ENCODE measurements at places on chromosomes 3 and 15.

- no peak for DNase-seq
Measured at GRCh38 chr3:49182682-49183081, 11.3 kb downstream of the KLHDC8B start.

- peak; percentile 33 for DNase-seq
Measured at GRCh38 chr3:48594417-48595049, 596 bp downstream of the COL7A1 start.

DNA sequence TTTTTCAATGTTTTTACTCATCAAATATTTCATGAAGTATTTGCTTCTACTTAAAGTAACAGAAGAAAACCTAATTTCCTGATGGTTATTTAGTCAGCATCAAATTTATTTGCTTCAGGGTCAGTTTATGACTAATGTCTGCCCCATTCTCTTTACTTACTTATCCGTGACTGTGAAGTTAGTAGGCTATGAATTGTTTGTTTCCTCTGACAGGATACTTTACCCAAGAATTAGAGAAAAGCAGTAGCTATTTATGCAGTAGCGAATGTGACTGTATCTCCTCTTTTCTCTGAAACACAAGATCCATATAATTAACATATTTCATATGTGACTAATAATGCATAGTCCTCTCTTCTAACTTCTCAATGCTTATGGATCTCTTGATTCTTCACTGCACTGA lies 329.9 kb upstream of the ROBO1 start:
- DNase-seq: peak; percentile 21

DNA sequence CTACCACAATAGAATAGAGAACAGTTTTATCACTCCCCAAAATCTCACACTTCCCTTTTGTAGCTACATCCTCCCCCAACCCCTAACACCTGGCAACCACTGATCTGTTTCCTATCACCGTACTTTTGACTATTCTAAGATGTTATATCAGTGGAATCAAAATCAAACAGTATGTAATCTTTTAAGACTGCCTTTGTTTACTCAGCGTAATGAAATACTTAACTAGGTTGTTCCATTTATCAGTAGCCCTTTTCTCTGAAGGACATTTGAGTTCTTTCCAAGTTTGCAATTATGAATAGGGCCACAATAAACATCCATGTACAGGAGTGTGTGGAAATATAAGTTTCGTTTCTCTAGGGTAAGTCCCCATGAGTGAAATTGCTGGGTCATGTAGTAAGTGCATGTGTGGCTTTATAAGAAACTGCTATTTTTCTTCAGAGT lies 372.3 kb downstream of the SV2B start:
- DNase-seq: no peak

DNA sequence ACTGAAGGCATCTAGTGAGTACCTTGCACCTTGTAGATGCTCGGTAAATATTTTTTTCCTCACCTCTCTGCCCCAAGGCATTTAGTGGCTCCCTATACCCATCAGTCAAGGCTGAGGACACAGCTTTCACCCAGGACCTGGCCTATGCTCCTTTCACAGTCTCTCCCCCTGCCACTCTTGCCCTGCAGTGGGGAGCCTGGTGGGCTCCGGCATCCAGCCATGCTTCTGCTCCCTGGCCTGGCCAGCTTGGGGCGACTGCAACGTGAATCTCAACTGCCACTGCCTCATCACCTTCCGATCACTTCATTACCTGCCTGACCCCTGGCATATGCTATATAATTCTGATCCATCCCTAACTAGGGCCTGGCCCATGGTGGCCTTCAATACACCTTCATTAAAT lies 735 bp upstream of the CX3CR1 start:
- DNase-seq: no peak

DNA sequence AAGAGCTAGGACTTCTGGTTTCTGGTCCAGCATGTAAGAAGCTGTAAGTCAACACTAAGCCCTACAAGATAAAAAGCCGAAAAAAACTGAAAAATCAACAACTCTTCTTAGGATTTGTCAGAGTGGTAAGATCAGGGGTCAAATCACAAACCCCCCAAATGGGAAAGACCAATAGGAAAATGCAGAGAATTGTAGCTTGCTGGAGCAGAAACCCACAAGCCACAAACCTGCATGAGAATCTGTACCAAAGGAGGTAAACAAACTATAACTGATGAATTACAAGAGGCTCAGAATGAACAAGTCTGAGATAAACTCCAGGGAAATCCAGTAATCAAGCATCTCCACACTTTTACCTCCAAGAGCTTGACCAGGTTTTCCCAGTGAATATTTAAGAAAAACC lies 36.0 kb downstream of the RFX7 start:
- DNase-seq: peak; percentile 60

DNA sequence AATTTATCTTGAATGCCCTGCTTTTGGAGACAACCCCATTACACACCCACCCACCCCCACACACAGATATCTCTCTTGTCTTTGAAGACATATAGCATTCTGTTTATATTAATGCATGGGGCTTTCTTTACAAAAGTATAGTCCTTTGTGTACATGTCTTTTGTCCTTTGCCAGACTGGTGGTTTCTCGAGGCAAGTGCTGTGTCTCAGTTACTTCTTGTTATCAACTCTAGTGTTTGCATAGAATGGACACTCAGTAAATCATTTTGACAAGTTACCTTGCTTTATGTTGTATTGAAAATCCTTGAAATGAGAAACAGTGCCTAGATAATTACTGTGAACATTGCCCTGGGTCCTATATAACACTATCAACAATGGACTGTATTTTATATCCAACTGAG lies 33.9 kb downstream of the KBTBD8 start:
- DNase-seq: no peak

GRCh38 chr15:25743548-25744275 lies 119.4 kb downstream of the ATP10A start:
- peak; percentile 31 for DNase-seq

- DNase-seq: no peak
Measured at GRCh38 chr3:64028754-64029153, 5.5 kb upstream of the PSMD6 start.

DNA sequence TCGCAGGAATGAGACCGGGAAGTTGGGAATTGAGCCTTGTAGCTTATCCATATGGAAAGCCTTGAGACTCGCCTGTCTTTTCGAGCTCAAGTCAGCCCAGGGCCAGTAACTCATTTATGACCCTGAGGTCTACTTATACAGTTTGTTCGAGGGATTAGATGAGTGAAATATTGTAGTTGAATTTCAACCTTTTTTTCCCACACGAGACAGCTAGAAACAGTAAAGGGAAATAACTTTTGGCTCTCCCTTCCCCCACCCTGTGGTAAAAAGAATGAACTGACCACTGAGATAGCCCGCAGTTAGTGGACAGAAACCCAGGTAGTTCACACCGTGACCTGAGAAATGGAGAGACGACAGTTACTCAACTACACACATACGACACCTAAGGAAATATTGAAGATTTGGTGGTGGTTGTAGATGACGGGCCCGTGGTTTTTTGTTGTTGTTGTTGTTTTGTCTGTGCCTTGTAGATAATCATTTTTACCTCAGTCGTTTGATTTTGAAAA lies 841 bp downstream of the EIF3J start:
- no peak for DNase-seq

DNA sequence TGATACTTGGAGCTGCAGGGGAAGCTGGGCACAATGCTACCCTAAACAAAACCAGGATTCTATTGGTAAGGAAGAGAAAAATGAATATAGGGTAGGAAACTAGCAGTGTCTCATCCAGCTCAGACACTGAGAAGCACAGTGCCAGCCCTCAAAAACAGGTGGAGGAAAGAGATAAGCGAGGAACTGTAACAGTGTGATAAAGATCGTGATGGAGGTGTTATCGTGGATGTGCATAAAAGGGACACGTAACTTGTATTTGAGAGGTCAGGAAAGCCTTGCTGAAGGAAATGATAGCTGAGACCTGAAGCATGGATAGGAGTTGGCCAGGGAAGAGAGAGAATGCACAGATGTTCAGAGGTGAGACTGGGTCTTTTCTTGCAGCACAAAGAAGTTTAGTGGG lies 27.4 kb downstream of the MIX23 start:
- no peak for DNase-seq

DNA sequence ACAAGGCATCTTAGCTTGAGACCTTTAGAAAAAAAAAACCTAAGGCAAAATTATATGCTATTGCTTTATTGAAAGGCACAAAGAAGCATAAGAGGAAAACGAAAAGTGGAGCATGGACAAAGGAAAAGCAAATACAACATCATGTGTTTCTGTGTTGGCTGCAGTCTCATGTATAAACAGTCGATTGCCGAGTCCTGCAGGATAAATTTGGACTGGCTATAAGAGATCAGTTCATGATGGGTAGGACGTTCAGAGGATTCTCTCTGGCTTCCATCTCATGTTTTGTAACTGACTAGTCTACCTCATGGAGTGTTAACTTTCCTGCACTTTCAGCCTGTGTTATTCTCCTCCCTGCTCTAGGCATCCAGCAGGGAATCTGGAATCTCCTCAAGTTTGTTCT lies 21.9 kb upstream of the CCDC50 start:
- no peak for DNase-seq

- DNase-seq: no peak
Measured at GRCh38 chr3:184008161-184008560, 9.5 kb downstream of the ABCC5 start.

DNA sequence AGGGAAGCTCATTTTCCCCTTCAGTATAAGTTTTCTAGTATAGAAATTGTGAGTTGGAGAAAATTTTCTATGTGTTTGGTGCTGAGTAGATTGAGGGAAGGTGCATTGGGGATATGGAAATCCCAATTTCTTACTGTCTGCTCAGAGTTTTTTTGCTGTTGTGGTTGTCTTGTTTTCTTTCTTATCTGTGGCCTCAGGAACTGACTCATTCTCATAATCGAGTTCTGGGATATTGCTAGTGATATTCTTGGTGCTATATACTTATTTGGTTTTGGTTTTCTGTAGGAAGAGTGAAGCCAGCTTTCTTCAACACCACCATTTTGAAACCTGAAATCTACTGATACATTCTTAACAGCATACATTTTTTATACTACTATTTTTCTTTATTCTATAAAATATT lies 869.2 kb downstream of the DIPK2A start:
- DNase-seq: no peak

GRCh38 chr3:66001626-66002025 lies 37.1 kb downstream of the MAGI1 start:
- DNase-seq: no peak

DNA sequence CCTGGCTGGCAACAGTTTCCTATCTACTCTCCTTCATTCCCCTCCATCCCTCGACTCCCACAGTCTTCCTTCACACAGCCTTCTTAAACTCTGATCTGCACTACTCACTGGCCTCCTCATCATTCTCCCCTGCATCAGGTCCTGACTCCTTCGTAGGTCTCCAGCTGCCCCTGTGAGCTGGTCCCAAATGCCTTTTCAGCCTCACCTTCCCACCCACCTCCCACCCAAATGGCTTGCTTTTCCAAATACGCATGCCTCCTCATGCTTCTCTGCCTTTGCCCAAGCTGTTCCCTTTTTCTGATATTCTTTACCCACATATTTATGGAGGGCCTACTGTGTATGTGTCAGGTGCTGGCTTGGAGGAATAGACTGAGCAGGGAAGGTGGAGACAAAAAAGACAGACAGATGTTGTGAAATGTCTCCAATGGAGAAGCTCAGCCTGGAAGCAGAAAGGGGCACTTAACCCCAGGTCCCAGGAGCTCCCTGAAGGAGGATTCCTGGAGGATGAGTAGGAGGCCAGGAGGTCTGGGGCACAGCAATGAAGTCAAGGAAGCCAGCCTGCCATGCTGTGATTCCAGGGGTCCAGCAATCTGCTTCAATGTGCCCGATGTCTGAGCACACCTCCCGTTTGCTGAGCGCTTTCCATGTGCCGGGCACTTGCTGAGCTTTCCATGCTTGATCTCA lies 252.2 kb downstream of the SHQ1 start:
- no peak for DNase-seq

GRCh38 chr3:157159037-157159761 lies 748 bp downstream of the CCNL1 start:
- peak; percentile 81 for DNase-seq

GRCh38 chr3:125694761-125695294 lies 99.5 kb upstream of the OSBPL11 start:
- DNase-seq: peak; percentile 77

DNA sequence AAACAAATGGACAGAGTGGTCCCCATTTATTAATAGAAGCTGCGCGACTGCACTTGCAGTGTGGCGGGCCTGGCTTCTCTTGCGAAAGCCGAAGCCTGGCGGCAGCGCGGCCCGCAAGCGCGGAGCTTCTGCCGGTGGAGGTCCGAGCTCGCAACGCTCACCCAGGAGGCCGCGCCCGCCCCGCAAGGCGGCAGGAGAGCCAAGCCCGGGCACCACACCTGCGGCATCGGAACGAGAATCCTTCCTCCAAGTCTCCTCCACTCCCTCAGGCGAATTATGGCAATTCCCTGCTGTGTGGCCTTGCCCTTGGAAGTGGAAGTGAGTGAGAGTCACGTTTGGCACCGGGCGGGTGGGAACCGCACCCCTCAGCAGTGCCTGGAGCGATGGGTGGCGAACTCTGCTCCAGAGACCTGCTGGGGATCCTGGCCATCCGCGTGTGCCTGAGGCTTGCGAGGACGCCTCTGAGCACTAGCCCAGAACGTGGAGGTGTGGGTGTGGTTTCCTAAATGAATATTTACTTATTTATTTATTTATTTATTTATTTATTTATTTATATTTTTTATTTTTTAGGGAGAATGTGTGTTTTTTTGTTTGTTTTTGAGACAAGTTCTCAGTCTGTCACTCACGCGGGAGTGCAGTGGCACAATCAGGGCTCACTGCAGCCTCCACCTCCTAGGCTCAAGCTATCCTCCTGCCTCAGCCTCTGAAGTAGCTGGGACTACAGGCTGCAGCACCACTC lies 133.7 kb upstream of the UBE2E1 start:
- peak; percentile 41 for DNase-seq

GRCh38 chr3:61729038-61729634 lies 167.8 kb downstream of the PTPRG start:
- no peak for DNase-seq

DNA sequence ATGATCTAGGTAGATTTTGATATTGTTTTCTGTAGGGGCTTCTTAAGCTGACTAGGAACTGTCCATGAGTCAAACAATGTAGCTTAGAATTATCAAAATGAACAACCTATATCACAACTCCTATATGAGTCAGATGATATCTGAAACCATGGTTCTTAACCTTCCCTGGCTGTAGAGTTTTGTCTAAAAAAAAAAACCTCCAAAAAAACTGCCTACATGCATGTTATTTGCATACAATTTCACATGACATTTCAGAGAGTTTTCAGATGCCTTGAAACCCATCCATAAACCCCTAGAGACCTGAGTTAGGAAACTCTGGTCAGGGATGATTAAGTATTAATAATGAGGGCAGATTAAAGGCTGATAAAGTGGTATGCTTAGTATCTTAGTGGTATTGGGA lies 157.0 kb downstream of the CHST2 start:
- no peak for DNase-seq

GRCh38 chr3:65924762-65925161 lies 114.0 kb downstream of the MAGI1 start:
- DNase-seq: peak; percentile 23

GRCh38 chr3:133191818-133192217 lies 153.6 kb downstream of the TMEM108 start:
- DNase-seq: no peak

- DNase-seq: peak; percentile 48
Measured at GRCh38 chr3:150359381-150359780, 48.7 kb upstream of the TSC22D2 start.

- peak; percentile 36 for DNase-seq
Measured at GRCh38 chr15:48667701-48668100, 22.2 kb upstream of the FBN1 start.

Data from astrocyte of the hippocampus (primary cell).